Motor neuron (in vitro differentiated cells): ENCODE measurements at places on chromosomes 3 and 15.

- ATAC-seq: no peak
These were observed 19.1 kb downstream of the DNAJB8 start for GRCh38 chr3:128447561-128448013.

GRCh38 chr3:170033489-170033888, 4.3 kb upstream of the GPR160 start:
- ATAC-seq: no peak

- no peak for ATAC-seq
These were observed 32.9 kb upstream of the CRTC3 start for GRCh38 chr15:90496791-90497190.

DNA sequence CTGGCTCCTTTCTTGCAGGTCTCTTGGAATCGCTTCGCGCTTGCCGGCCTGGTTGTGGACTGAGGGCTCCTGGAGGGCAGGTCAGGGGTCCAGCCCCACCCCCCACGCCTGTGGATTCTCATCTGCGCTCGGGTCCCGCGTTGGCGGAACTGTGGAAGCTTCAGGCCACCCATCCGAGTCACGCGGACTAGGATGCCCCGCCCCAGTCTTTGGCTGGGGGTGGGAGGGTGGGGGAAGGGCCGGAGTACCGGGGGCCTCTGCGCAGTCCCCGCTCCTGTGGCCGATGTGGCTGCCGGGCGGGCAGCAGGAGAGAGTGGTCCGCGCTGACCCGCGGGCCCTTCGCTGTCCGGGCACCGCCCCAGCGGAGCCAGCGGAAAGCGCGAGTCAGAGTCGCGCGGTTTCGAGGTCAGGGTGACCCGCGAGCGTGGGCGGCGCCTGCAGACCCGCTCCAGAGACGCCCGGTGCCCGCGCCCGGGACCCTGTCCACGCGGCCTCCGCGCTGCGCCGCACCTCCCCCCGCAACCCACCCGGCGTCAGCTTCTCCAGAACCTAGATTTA, 114.2 kb downstream of the KLF13 start:
- ATAC-seq: peak; percentile 83

GRCh38 chr3:107512108-107512507, 10.7 kb upstream of the BBX start:
- ATAC-seq: no peak

GRCh38 chr3:193857996-193858395, 265.0 kb downstream of the OPA1 start:
- ATAC-seq: no peak

DNA sequence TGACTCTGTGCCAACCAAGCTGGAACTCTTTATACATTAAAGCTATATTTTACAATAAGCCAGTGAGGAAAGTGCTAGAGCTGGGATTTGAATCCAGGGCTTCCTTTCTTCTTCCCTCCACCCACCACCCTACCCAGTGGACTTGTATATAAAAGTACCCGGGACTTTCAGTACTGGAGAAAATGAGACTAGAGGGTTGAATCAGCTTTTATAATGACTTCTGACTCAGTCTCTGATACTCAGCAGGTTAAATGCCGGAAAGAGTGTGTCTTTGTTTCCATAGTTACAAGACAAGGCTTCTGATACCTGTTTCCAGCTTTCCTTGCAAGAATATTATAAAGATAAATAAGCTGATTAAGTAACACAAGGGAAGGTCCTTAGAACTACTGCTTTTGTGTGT, 80.9 kb downstream of the FRMD4B start:
- ATAC-seq: no peak
